RPMI7951 (cell line): ENCODE measurements at places on chromosomes 11 and 22. TPM values are rescaled to one million over a fixed set of nuclear protein-coding genes. Genes with fewer than 3 reads are reported as not detected.

GRCh38 chr11:11857769-11858168 lies 16.0 kb downstream of the USP47 start:
- DNase-seq = no peak

DNA sequence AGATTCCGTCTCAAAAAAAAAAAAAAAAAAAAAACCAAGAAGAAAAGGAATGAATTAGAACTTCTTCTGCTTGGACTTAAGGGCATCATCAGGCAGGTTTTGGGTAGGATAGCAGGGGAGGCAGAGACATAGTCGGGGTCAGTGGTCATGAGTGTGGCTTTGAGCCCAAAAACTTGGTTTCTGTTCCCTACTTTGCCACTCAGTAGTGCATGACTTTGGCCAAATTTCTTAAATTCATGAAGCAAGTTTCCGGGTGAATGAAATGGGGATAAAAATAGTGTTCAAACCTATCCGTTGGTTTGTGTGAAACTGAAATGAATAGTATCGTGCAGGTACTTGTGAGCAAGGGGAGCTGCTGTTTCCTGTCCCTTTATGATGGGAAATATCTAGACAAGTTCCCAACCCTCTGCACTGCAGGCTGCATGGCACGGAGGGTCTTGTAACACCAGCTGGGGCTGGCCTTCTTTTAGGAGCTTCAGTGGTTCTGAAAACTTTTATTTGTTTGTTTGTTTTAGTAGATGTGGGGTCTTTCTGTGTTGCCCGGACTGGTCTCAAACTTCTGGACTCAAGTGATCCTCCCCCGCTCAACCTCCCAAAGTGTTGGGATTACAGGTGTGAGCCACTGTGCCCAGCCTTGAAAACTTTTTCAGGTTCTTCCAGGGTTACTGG lies 18.4 kb downstream of the NEAT1 start:
- no peak for DNase-seq

Gene OR52I2
- total RNA-seq = not detected in 2 replicates

GRCh38 chr22:23755711-23756110 lies 1.5 kb upstream of the VPREB3 start:
- DNase-seq = no peak

Gene OR10G7
- total RNA-seq = not detected in 2 replicates

Gene LRRC55
- total RNA-seq = not detected in 2 replicates

Gene MMP27
- total RNA-seq = not detected in 2 replicates

- DNase-seq = no peak
Measured at GRCh38 chr11:34869425-34869824, 46.8 kb downstream of the APIP start.

DNA sequence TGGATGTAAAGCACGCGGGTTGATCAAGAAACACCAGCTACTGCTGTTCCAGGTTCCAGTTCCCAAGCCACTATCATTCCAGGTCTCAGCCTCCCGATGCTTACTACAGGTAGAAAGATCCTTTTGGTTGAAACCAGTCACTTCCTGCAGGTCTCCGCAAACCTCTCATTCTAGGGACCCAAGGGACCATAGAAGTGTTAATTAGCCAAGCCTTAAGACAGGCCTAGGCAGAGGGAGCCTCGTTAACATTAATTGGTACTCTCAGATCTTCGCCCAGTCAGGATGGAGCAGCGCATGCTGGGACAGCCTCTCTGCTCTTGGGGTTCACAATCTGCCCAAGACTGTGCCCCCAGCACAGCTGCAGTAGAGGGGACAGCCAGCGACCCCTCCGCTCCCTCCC lies 11.2 kb upstream of the OAF start:
- DNase-seq = no peak

Gene MUC5B
- total RNA-seq = not detected in 2 replicates

- no peak for DNase-seq
Measured at GRCh38 chr22:48318575-48319320, 1508.9 kb downstream of the BRD1 start.
